ENCODE measurements at places on chromosomes 4 and X.
A peak's percentile ranks its signal among the peaks of the same experiment; 100 is the strongest.

DNA sequence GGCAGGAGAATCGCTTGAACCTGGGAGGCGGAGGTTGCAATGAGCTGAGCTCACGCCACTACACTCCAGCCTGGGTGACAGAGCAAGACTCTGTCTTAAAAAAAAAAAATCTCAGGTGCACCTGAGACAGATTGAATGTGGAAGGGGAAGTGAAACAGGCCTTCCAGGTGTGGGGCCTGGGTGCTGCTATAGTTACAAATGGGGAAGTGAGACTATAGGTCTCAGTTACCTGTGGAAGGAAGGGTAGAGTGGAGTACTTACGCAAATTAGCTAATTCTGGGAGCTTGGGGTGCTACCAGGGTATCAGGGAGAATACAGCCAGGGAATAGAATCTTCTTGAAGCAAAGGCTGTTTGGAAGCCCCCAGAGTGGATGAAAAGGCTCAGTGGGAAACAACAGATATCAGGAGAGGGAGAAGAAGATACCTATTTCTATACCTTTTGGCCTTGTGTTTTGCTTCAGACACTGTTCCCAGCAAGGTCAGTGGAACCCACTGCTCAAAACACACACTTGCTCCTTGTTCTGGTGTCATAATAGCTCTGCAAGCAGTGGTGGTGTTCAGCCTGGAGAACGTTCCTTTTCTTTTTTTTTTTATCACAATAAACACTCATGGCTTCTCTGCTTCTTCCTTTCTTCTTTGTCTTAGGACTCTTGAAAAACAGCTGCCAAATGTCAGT lies 7.0 kb downstream of the CD38 start:
- no peak for DNase-seq

- no peak for DNase-seq
Measured at GRCh38 chr4:166021617-166022016, 148.6 kb downstream of the TLL1 start.

DNA sequence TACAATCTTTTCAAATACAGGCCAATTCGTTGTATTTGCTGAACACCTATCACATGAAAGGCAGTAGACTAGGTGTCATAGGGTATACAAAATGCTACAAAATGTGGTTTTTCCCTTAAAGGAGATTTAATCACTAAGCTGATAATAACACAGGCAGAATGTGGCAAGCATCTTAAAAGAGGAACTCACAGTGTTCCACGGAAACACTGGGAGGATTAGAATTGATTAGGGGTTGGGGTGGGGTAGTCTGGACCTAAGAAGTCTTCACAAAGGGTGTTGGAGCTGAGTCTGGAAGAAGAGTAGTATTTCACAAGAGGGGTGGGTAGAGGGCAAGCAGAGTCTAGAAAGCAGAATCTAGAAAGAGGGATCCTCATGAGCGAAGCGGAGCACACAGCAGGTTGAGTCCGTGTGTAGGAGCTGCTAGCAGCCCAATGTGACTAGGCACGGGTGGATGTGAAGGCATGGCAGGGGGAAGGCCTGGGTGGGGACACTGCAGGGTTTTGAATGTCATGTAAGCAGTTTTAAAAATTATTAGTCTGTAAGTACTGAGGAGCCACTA lies 123.6 kb downstream of the MGST2 start:
- peak; percentile 62 for DNase-seq

DNA sequence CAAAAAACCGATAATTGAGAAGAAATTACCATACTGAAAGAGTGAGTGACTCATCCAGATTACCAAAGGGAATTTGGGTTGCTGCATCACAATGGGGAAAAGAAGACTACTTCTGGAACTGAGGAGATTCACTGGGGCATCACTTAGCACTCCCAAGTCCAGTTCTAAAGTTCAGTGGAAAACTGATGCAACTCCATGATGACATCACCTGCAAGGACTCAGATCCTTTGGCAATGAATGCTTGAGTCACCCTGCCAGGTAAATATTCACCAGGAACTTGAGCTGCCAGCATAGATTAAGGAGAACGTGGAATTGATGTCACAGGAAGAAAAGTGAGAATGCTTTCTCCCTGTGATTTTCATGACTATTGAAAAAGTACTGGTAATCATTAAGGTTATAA lies 32.0 kb upstream of the SMIM10L2A start:
- no peak for DNase-seq

DNA sequence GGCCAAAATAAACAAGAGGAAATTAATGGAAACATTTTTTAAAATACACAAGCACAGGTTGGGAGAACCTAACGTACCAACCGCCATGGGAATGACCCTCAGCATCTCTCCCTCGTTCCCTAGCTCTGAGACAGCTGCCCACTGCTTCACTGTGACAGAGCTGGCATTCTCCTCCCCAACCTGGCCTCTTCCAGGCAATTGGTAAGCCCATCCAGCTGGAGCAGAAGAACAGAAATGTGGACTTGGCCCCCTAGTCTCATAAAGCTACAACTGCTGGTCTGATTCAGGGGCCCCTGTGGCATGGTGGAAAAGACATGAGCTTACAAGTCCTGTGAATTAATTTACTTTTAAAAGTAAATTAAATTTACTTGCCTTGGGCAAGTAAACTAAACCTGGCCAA lies 245.1 kb downstream of the PTTG2 start:
- DNase-seq = no peak

GRCh38 chr4:168734703-168735678 lies 238.1 kb downstream of the PALLD start:
- no peak for DNase-seq

- DNase-seq = no peak
Measured at GRCh38 chr4:145218251-145218650, 37.9 kb upstream of the OTUD4 start.

DNA sequence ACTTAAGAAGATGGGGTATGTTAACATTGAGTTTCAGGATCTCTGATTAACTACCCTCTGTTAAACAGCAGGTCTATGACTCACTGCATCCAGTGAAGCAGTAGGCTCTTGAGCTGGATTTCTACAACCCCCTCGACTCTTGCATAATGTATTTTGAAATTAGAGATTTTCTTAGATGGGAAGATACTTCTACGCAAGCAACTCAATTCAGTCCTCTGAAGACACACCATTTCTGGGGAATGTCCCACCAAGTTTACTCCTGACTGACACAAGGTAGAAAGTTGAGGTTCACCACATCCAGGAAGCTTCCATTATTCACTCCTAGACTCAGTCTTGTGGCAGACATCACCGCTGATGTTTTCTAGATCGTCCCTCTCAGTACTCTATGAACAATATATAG lies 12.9 kb downstream of the PALLD start:
- DNase-seq = peak; percentile 39

- no peak for DNase-seq
Measured at GRCh38 chr4:168737806-168738172, 240.9 kb downstream of the PALLD start.

DNA sequence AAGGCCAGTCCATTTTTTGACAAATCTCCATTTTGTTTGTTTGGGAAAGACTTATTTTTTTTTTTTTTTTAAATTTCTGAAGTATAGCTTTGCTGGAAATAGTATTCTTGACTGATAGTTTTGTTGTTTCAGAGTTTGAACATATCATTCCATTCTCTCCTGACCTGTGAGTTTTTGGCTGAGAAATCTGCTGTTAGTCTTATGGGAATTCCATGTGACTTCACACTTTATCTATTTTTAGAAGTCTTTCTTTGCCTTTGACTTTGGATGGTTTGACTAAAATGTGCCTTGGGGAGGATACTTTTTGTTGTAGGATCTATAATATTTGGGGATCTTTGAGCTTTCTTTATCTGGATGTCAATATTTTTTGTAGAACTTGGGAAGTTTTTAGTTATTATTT lies 10.7 kb upstream of the ADAM29 start:
- DNase-seq = no peak

DNA sequence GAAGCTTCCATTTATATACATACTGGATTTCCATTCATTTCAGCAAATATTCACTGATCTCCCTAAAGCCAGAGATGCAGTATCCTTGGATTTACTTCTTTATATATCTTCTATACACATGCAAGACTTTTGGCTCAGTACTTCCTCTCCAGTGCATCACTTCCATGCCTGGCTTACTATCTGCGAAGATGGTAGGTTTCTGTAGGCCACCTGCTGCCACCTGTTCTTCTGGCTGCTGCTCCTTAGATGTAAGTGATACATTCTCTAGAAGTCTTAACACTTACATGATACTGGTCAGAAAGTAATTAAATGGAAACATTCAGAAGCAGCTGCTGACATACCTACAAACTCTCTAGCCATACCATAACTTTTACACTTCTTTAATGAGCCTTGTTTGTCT lies 48.9 kb downstream of the TBC1D9 start:
- DNase-seq = no peak

DNA sequence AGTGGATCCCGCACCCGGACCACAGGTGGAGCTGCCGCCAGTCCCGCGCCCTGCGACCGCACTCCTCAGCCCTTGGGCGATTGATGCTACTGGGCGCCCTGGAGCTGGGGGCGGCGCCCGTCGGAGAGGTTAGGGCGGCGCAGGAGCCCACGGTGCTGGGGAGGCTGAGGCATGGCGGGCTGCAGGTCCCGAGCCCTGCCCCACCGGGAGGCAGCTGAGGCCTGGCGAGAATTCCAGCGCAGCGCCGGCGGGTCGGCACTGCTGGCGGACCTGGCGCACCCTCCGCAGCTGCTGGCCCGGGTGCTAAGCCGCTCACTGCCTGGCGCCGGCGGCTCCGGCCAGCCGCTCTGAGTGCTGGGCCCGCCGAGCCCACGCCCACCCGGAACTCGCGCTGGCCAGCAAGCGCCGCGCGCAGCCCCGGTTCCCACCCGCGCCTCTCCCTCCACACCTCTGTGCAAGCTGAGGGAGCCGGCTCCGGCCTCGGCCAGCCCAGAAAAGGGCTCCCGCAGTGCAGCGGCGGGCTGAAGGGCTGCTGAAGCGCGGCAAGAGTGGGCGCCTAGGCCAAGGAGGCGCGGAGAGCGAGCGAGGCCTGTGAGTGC lies 1256.5 kb downstream of the STIM2 start:
- no peak for DNase-seq

- DNase-seq = no peak
Measured at GRCh38 chr4:145887241-145887991, 51.2 kb downstream of the ZNF827 start.

- no peak for DNase-seq
Measured at GRCh38 chr4:34000356-34000755, 2244.0 kb downstream of the ARAP2 start.

DNA sequence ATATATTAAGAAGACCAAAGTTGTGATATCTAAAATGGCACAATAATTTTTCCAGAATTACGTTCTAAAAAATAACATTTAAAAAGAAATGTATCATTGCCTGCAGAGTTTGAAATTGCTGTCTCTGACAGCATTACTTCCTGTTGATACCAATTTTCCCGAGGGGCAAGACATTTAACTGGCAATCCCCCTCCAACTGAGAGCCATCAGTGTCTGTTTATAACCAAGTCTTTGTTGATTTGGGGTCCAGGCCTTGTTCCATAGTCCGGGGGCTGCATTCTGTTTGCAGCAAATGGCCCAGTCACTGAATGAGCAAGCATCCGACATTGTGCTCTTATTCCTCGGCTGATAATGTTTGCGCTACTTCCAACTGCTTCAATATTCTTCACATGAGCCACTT lies 231.5 kb downstream of the NAF1 start:
- DNase-seq = no peak

DNA sequence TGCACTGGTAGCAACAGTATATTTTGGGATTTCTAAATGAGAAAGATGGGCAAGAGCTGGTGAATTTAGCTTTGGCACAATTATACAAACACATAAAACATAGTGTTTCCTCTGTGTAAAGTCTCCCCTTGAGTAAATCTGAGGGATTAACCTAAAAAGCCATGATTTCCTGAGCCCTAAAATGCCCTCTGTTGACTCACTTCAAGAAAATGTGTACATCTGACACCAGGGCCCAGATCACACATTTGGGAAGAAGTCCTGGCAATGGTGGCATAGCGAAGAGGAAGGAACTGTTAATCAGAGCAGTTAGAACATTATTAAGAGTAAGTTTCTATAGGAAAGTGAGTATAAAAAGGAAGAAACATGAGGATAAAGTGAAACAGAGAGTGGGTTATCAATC lies 338.5 kb downstream of the SPOCK3 start:
- no peak for DNase-seq

DNA sequence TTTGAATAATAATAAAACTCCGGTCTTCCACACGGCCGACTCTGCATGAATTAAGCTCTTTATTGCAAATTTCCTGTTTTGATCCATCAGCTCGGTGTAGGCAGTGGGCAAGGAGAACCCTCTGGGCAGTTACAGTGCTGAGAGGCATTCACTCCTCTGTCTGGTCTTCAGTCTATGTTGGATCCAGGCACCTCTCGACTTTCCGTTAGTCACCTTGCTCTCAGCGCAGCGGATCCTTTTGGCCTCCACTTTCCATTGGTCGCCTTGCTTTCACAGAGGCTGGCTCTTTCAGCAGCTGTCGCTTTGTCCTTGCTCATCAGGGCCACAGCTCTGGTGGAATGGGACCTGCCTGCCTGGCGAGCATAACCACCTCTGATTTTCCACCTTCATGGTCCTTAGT lies 52.9 kb downstream of the TRMT44 start:
- no peak for DNase-seq

- no peak for DNase-seq
Measured at GRCh38 chr4:3336382-3337356, 43.8 kb downstream of the RGS12 start.

DNA sequence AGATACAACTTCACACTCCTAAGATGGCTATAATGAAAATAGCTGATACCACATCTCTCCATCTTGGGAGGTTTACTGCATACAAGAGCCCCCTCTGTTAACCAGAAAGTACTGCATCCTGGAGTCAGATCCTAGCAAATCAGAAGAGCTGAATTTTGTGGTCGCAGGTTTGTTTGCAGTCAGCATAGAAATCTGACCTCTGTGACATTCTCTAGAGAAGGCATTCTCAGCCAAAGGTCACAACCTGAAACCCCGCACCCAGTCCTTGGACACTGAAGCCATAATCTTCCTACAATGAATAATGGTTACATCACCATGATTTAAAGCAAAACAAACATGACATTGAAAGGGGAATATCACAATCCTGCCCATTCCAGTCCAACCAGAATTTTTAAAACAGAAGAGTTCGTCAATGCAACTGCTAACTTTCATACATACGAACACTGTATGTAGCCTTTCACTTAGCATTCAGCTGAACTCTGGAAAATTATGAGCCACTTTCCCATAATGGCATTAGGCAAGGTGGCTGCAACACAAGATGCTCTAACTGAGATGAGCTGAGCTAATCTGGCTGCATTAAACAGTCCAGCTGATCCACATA lies 17.6 kb downstream of the HS6ST2 start:
- no peak for DNase-seq

- DNase-seq = no peak
Measured at GRCh38 chr4:168317621-168318020, 931 bp downstream of the DDX60 start.

GRCh38 chr4:25700661-25701060 lies 45.0 kb downstream of the SLC34A2 start:
- DNase-seq = no peak

- no peak for DNase-seq
Measured at GRCh38 chr4:5863461-5864113, 29.3 kb downstream of the CRMP1 start.
